Ovary (tissue), 10 donors: ENCODE measurements at places on chromosomes 4 and X. TPM values are rescaled to one million over a fixed set of nuclear protein-coding genes. Genes with fewer than 3 reads are reported as not detected.

ADAMTS3 gene
- 2.8 TPM for polyA plus RNA-seq

APLN gene
- 3.6 TPM for polyA plus RNA-seq

PRDM5 gene
- polyA plus RNA-seq: 9.0 TPM

GCNA gene
- polyA plus RNA-seq: 1.4 TPM

EFHC2 gene
- polyA plus RNA-seq: 2.3 TPM

CSTF2 gene
- polyA plus RNA-seq: 12.5 TPM

PNMA6A gene
- polyA plus RNA-seq: 4.3 TPM

CETN2 gene
- 119 TPM for polyA plus RNA-seq

HELT gene
- not detected for polyA plus RNA-seq
